ENCODE measurements at places on chromosomes 11 and 22.

- no peak for DNase-seq
These were observed 332.8 kb upstream of the C11orf87 start for GRCh38 chr11:109089144-109089543.

DNA sequence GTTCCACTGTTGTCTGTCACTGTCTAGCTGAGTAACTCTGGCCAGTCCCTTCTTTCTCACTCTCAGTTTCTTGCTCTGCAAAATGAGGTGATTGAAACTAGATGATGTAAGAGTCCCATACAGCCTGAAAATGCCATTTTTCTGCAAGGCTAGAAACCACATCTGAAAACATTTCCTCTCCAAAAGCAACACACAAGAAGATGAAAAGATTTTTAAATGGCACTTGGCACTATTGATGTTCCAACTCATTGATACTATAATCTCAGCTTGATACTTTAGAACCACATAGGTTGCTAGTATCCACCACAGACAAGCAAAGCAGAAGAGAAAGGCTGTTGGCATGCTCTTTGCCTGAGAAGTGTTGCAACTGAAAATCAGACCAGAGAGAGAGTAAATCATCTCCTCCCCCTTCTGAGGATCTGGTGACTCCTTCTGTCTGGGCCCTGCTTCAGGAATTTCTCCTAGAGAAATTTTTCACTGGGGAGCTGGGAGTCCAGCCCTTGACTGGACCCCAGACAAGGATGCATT lies 1217.9 kb downstream of the LRRC4C start:
- DNase-seq, result no peak

DNA sequence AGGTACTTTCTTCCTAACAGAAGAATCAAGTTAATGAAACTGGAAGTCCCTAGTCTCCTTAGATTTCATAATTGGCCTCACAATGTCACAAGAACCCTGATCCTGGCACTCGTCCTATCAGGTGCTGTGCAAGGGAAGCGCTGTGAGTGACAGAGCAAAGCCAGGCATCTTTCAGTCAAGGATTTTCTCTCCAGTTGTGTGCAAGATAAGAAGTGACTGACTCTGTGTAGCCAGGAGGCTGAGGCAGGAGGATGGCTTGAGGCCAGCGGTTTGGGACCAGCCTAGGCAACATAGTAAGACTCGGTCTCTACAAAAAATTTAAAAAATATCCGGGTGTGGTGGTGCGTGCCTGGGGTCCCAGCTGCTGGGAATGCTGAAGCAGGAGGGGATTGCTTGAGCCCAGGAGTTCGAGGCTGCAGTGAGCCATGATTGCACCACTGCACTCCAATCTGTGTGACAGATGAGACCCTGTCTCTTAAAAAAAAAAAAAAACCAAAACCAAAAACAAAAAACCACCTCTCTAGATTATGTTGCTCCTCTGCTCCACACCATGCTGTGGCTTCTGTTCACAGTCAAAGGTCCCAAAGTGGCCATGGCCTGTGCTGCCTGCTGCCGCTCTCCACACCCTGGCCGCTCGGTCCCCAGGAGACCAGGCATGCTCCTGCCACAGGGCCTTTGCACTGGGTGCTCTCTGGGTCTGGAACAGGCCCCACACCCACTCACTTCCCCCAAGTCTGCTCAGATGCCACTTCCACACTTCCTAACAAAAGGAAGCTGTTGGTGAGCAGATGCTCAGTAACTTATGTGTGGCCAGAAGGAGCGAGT lies 54.2 kb upstream of the CLDN5 start:
- no peak for DNase-seq

DNA sequence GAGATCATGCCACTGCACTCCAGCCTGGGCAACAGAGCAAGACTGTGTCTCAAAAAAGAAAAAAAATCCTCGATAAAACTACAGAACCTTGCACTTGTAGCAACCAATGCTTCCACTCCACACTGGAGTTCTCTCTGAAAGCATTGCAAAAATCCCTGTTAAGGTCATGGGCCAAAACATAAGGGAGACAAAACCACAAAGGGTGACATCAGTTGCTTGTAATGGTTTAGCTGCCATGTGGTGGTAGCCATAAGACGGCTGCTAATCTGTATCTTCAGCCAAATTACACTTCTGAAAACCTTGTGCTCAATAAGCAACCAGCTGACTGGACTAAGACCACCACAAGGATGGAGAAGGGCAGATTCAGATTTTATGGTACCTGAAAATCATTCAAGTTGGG lies 20.6 kb upstream of the TPH1 start:
- peak; percentile 31 for DNase-seq

- DNase-seq, result no peak
These were observed 104.3 kb upstream of the C11orf87 start for GRCh38 chr11:109317726-109318125.

DNA sequence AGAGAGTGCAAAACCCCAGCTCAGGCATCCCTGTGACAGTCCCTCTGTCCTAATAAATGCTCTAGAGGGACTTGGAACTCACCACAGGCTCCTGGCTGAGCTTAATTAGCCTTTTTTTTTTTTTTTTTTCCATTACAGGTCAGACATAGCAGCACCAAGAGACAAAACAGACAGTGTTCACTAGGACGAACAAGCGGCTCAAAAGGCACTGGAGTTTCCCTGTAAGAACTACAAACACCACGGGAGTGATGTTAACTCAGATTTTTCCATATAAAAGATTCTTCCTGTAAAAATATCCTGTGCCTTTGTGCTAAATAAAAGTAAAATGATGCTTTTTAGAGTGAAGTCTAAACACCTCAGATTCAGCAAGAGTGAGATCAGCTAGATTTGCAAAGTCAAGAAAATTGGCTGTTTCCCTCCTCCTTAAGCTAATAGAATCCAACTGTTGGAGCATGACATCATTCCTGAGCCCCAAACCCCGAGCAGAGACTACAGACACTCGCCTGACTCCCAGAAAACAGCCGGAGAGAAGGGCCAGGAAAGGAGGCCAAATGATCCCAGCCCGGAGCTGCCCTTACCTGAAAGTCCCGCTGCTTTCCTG lies 101.0 kb upstream of the AKIP1 start:
- no peak for DNase-seq

- no peak for DNase-seq
These were observed 13.5 kb upstream of the VWA5A start for GRCh38 chr11:124101737-124102136.

DNA sequence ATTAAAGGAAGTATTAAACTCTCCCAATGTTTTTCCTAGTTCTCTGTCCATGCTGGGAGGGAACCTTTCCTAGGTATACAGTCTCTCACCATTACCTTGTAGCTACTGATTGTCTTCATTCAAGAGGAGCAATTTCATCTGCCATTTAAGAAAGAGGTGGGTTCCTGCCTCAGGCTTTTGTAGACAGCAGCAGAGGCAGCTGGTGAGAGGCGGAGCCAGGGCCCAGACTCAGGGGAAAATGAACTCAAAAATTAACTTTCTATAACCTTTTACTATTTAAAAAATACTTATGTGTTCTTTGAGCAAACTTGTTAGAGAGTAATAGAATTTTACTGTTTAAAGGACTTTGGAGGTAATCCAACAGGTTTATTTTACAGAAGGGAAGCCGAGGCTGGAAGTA lies 133.0 kb downstream of the SNX19 start:
- no peak for DNase-seq

GRCh38 chr11:126914166-126914565 lies 86.4 kb downstream of the KIRREL3 start:
- DNase-seq, result no peak

DNA sequence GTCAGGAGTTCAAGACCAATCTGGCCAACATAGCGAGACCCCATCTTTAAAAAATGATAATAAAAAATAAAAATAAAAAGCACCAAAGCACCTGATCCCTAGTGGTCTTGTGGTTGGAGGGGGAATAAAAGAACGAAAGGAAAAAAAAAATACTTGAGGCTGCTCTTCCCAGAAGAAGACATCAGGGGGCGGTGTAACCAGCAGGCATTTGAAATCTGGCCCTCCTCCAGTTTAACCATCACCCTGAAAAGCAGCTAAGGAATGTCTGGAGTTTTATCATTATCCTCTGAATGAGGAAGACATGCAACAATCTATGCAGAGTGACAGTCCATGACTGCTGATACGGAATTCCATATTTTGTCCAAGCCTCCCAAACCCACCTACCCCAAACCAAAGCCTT lies 5.6 kb upstream of the KCTD17 start:
- peak; percentile 68 for DNase-seq

DNA sequence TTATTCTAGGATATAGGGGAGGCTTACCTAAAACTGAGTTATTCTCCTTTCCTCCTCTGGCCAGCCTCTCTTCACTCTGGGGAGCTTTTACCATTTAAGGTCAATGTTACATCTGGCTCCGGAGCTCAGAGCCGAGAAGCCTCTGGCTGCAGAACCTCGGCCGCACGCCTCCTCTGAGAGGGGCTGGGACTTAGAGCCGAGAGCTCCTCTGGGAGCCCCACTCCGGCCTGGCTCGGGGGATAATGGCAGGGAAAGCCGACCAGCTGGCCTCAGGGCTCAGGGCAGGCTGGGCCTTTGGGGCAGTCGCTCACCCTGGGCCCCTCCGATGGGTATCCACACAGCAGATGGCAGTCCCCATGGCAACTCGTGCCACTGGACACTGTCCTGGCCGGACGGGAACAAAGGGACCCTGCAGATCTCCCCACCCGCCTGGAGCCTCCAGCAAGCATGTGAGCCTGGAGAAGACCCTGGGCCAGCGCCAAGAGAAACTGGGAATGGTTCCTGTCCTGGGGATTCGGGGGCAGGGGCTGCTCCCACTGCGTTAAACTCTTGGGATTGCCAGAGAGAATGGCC lies at the start of gene IRAG1:
IRAG1 (minus strand) TSS at position 247 of the 573 bp plus-strand sequence; CDS start at position 94, 153 bp downstream.
- DNase-seq, result peak; percentile 69

- no peak for DNase-seq
These were observed 350.1 kb downstream of the CASP12 start for GRCh38 chr11:104547996-104548661.

DNA sequence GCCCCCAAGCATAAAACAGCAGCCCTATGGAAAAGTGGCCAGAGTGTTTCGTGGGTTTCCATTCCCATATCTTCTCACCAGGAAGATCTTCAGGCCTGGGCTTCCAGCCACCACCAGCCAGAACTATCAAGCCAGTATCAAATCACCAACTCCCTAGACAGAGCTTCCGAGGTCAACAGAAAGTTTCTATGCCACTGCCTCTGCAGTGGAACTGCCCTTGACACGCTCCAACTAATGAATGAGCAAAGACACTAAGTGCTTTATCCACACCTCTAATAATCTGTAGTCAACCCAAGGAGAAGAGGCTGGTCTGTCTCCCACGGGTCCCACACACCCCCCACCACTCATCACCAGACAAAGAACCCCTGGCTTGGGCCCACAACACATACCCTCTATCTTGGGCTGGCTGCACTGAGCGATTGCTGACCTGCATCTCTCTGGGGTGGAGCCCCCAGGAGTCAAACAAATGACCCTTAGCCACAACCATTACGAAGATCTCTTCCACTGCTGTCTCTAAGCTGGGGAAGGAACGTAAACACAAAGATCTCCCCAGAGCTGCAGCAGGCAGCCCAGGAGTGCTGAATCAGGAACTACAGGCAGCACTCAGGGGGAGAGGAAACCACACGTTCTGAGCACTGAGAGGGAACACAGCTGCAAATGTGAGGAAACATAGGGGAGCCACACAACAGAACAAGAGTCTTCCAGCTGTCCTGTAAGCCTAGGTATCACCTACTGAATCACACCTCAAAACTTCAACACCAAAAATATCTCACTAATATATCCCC lies 9.7 kb downstream of the OR5AN1 start:
- no peak for DNase-seq

- DNase-seq, result no peak
These were observed 1097.2 kb upstream of the RAG2 start for GRCh38 chr11:37695283-37695682.

DNA sequence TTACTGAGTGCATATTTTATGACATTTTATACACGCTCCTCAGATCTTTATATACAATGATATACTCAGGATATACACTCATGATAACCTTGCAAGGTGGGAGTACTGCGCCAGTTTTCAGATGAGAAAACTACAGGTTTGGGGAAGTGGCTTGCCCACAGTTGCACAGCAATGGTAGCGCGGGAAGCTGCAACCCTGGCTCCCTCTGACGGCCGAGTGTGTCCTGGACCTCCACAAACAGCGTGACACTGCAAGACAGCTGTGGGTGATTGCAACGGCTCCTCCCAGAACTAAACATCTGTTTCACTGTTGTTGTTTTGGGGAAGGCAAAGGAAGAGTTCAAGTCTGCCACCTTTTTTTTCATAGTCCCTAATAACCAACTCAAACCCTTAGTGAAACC lies 47.0 kb downstream of the PACSIN2 start:
- DNase-seq, result peak; percentile 73
